ENCODE measurements at places on chromosomes 1 and 21.

DNA sequence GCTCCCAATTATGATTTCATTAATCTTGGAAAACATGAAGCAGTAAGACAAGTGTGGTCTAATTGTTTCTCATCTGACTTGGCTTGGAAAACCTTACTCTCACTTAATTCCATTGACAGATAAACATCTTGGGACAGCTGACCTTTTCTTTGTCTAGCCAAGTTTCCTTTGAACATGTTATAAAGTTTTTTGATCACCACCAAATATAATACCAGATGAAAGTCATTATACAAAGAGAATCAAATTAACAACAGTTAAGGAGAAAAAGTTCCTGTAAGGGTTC is 50.2 kb downstream of the ALG14 start:
- DNase-seq = no peak

- DNase-seq = no peak
Measured at GRCh38 chr21:38299671-38300070, 42.9 kb downstream of the KCNJ15 start.

DNA sequence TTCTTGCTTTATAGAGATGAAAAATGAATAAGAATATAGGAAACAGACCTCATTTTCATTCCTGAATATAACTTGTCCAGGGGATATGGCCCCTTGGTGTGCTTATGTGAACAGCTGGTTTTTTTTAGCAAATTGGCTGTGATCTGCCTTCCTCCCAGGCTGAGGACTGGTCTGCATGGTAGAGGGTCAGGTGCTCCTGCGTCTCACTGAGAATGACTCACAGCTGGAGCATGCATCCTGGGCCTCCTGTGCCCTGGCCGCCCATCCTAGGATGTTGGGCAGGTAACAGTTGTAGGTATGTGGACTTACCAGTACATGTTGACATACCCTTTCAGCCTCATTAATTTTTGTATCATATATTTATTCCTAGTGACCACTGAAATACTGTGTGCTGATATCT is 29.8 kb downstream of the AGT start:
- no peak for DNase-seq

- DNase-seq = no peak
Measured at GRCh38 chr21:27528697-27529096, 561.8 kb upstream of the ADAMTS5 start.

- no peak for DNase-seq
Measured at GRCh38 chr1:29497395-29498125, 261.2 kb downstream of the PTPRU start.

GRCh38 chr1:248779350-248779749 is 23.8 kb upstream of the LYPD8 start:
- DNase-seq = no peak

DNA sequence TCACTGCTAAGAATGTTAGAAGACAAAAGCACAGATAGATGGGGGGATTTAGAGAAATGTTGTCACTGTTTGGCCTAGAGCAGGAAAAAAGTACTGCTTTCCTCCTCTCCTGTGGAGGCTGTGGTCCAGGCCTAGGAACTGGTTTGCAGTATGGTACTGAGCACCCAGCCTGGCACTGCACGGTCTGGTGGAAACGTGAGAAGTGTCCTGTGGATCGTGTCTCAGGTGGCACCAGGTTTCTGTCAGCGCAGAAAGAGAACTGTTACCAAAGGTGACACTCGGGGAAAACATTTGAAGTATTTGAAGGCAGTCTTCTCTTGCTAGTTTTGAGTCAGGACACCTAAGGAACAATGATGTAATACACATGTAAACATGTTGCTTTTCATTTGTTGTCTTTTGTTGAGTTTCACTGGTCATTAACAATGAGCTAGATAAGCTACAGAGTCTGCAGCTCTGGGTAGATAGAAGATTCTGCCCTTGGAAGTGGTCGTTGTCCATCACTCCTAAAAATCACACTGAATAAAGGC is 63.0 kb downstream of the B3GALNT2 start:
- DNase-seq = no peak

- DNase-seq = no peak
Measured at GRCh38 chr1:180837020-180837419, 75.7 kb upstream of the KIAA1614 start.

- no peak for DNase-seq
Measured at GRCh38 chr21:44905728-44906090, 15.0 kb downstream of the ITGB2 start.

GRCh38 chr1:169041366-169041765 is 65.1 kb upstream of the ATP1B1 start:
- no peak for DNase-seq

DNA sequence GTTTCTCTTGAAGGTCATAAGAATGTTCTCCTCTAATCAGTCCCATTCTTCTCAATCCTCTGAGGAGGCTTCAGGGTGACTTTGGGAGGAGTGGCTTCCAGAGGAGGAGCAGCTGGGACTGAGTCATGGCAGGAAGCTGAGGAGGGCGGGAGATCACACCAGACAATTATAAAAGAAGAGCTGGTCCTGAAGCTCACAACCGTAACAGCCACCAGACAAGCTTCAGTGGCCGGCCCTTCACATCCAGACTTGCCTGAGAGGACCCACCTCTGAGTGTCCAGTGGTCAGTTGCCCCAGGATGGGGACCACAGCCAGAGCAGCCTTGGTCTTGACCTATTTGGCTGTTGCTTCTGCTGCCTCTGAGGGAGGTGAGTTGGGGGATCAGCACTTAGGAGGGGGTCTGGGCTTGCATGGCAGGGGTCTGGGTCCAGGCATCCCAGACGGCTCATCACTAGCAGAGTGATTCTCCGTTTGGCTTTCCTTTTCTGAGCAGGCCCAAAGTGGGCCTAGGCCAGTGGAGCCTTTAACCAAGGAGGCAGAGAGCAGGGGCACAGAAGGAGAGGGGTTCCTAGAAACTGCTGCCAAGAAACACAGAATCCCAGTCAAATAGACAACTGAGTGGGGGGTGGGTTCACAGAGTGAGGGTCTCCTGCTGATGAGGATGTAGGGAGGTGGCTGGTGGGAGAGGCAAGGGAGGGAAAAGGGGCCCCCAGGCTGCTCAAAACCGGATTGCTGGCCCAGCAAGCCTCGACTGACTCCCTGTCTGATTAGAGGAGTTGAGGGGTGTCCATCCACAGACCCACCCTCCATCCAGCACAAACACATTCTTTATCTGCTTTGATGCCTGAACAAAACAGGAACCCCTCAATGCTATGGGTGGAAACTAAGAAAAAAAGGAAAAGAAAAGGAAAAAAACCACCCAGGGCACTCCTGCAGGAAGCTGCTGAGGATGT is at the start of gene ECM1:
ECM1 (plus strand) TSS at position 198 of the 953 bp plus-strand sequence; CDS start at position 299, 101 bp downstream.
- peak; percentile 81 for DNase-seq

GRCh38 chr1:163171826-163172225 is 30.9 kb downstream of the RGS5 start:
- DNase-seq = peak; percentile 55

GRCh38 chr1:2229911-2230731 is 2.0 kb downstream of the SKI start:
- peak; percentile 57 for DNase-seq

- DNase-seq = no peak
Measured at GRCh38 chr21:30148906-30149305, 17.7 kb downstream of the CLDN17 start.

DNA sequence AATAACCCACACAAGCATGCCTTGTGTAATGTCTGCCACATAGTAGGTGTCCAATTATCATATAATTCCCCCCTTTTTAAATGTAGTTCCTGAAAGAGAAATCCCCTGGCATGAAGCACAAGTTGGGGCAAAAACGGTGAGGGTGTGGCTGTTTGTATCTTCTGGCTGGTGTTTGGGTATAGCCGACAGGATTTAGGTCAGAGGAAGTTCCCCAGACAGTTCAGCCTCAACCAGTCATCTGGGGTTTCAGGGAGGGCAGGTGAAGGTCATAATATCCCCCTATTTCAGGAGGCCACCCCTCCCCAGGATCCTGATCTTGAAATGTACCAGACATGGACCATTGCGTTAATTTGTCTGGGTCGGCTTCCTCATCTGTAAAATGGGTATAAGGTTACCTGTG is 29.1 kb upstream of the JUN start:
- no peak for DNase-seq

- DNase-seq = no peak
Measured at GRCh38 chr21:44456214-44456914, 1.1 kb downstream of the LRRC3 start.

DNA sequence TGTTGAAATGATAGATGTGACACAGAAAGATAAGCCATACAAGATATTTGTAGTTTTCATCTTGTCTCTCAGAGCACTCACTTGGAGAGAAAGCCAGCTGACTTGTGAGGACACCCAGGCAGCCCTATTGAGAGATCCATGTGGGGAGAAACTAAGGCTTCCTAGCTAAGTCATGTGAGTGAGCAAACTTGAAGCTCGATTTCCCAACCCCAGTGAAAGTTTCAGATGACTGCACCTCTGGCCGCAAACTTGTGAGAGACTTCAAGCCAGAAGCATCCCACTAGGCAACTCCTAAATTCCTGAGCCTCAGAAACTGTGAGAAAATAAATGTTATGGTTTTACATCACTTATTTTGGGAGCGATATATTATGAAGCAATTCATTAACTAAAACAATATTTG is 832.3 kb downstream of the LTN1 start:
- peak; percentile 68 for DNase-seq

DNA sequence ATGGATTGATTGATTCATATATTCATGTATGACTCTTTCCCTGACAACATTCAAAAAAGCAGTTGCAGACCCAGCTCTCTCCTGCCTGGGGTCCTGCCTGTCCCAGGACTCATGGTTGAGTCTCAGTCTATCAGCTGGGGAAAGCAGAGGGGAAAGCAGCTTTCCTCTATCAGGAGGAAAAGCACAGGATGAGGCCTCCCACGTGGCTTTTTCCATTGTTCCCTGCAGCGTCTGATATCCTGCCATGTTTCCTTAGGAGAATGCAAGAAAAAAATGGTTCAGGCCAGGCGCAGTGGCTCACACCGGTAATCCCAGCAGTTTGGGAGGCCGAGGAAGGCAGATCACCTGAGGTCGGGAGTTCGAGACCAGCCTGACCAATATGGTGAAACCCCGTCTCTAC is 133.0 kb upstream of the VAMP3 start:
- no peak for DNase-seq

- no peak for DNase-seq
Measured at GRCh38 chr1:119631086-119631432, 17.0 kb downstream of the ZNF697 start.

GRCh38 chr1:177067752-177068410 is 96.6 kb downstream of the ASTN1 start:
- DNase-seq = no peak

- peak; percentile 87 for DNase-seq
Measured at GRCh38 chr1:116777831-116778830, 23.9 kb downstream of the CD2 start.

Data from fibroblast of the aortic adventitia (primary cell).